Mesendoderm (in vitro differentiated cells): ENCODE measurements at places on chromosomes 5 and 9.

- DNase-seq, result no peak
Measured at GRCh38 chr9:3648722-3649246, 123.0 kb upstream of the RFX3 start.

DNA sequence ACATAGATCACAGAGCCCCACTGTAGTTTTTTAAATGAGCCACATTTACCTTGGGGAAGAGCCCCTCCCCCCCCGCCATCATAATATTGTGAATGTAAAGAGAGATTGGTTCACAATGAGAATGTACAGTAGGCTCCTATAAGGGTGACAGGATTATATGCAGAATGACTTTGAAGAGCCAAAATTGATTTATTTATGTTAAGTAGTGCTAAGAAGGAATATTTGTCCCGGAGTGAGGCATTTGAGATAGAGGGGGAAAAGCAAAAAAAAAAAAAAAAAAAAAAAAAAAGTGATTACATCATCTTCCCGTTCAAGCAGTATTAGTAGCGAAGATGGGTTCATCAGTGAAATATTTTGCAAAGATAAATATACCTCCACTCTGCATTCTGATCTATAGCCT is 73.9 kb downstream of the PIK3R1 start:
- no peak for DNase-seq

DNA sequence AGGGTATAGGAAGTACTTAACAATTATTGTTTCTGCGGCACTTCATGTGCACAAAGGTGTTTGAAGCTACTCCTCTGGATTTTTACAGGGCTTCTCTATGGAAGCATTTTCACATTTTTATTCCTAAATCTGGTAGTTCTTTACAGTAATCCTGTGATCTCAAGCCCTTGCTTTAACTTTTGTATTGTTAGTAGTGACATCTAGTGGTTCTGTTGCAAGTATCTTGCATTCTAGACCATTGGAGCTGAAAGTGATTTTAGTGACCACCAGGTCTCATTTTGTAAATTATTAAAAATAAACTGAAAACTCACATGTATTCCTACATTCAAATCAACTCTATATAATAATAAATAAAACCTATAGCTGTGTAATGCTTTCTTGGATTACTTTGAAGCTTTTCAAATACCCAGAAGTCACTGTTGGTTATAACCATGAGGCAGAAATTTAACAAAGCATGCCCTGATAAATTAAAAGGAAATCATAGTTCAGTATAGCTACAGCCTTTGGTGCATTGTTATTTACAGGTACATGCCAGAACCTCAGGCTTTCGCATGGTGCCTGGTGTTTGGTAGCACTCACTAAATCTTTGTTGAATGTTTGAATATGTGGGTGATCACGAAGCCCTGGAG is 18.9 kb downstream of the RPS23 start:
- peak; percentile 39 for DNase-seq

- peak; percentile 20 for DNase-seq
Measured at GRCh38 chr5:1792842-1793266, 6.8 kb downstream of the MRPL36 start.

- peak; percentile 26 for DNase-seq
Measured at GRCh38 chr5:66904189-66904588, 292.4 kb downstream of the CD180 start.

GRCh38 chr5:88045931-88046461 is 222.6 kb downstream of the TMEM161B start:
- DNase-seq, result no peak

DNA sequence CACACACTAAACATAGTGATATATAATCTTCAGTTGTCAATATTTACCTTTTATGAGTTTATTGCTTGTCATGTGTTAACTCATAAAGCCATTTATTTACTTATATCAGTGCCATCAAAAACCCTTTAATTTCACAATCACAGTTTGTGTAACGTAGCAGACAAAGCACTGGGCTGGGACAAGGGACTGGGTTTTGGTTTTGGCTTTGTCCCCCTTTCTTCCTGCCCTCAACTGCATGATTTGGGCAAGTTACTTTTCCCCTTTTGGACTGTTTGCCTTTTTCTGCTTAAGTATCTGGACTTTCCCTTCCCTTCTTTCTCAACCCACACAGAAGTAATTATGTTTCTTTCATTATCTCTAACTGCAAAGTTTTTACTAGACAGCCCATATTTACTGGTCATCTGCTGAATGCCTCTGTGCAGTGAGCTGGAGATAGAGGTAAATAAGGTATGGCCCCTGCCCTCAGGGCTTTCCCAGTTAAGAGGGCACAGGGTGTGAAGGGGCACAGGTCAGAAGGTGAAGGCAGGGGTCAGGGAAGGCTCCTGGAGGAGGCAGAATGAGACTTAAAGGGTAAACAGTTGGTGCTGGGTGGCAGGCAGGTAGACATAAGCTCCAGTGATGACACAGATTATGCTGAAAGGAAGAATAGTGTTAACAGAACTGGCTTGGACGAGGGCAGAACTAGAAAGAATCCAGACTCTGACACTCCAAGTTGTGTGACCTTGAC is 14.8 kb upstream of the NR3C1 start:
- DNase-seq, result no peak

GRCh38 chr9:34498553-34498952 is 24.2 kb downstream of the ENHO start:
- DNase-seq, result no peak
